ENCODE measurements at places on chromosomes 5 and 9.

DNA sequence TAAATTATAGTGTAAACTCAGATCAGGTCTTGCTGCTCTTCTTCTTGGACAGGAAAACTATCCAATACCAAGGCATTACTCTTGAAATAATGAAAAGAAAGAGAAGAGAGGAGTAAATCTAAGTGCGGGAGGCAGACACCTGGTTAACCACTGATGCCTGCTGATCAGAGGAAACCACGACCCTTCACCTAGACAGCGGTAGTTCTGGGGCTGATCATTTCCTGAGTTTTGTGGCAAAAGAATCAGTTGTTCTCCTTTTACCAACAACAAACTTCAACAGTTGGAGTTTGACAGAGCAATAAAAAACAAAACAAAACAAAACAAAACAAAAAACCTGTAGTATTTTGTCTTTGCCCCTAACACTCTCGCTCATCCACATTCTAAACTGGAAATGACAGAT lies 3.0 kb downstream of the RLN1 start:
- peak; percentile 19 for DNase-seq

GRCh38 chr5:128572051-128572929 lies 34.2 kb upstream of the FBN2 start:
- DNase-seq, result no peak

DNA sequence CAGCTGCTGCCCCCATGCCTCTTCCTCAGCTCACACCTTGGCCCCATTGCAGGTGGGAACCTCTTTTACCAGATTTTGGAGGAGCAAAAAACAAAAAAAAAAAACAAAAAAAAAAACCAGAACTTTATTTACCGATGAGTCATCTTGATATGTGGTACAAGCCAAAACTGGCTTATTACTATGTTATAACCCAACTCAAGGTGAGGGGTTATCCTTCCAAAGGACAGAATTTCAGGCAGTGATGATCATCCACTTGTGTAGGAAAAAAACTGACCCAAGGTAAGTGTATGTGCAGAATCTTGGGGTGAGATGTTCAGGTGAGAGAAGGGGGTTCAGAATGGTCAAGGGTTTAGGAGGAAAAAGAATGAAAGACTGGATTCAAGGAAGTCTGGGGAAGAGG lies 142.6 kb upstream of the FST start:
- DNase-seq, result no peak

- DNase-seq, result no peak
These were observed 761 bp downstream of the CCT5 start for GRCh38 chr5:10250806-10251276.

- DNase-seq, result peak; percentile 8
These were observed 60.3 kb downstream of the UBAP2 start for GRCh38 chr9:33988219-33988890.
